IMR-90 (cell line): ENCODE measurements at places on chromosomes 11 and 22. TPM values are rescaled to one million over a fixed set of nuclear protein-coding genes. Genes with fewer than 3 reads are reported as not detected.

The UCP3 gene
- total RNA-seq, result under 0.01 TPM in 2 replicates

The ADORA2A gene
- 0.28 and 0.36 TPM in 2 replicates for total RNA-seq

The PRRG4 gene
- not detected in 2 replicates for total RNA-seq

The PDE3B gene
- 1.1 and 1.3 TPM in 2 replicates for total RNA-seq

The SHISAL1 gene
- total RNA-seq, result 1.1 and 1.4 TPM in 2 replicates

The EXPH5 gene
- 0.56 and 0.72 TPM in 2 replicates for total RNA-seq

The CARD10 gene
- 6.1 TPM in 2 replicates for total RNA-seq

The P2RX6 gene
- total RNA-seq, result 0.56 and 0.90 TPM in 2 replicates

The RHOD gene
- 4.7 and 5.3 TPM in 2 replicates for total RNA-seq

The MS4A4A gene
- not detected in 2 replicates for total RNA-seq

The SUSD2 gene
- total RNA-seq, result 0.18 and 0.28 TPM in 2 replicates

The RFPL3 gene
- total RNA-seq, result not detected in 2 replicates

The ATM gene
- 30.6 and 54.4 TPM in 2 replicates for total RNA-seq

The SAA2 gene
- not detected in 2 replicates for total RNA-seq

The POU2AF1 gene
- not detected in 2 replicates for total RNA-seq

The POU2AF2 gene
- not detected in 2 replicates for total RNA-seq

The NXF1 gene
- 26.3 and 27.5 TPM in 2 replicates for total RNA-seq

The LRRC10B gene
- total RNA-seq, result not detected in 2 replicates

The ANO1 gene
- total RNA-seq, result 4.1 and 4.4 TPM in 2 replicates

The NTM gene
- 17.8 and 19.5 TPM in 2 replicates for total RNA-seq

The TCF20 gene
- 20.0 and 23.7 TPM in 2 replicates for total RNA-seq

The NXPE1 gene
- not detected in 2 replicates for total RNA-seq

The DNAJB7 gene
- total RNA-seq, result not detected in 2 replicates

The OR8B12 gene
- total RNA-seq, result not detected in 2 replicates

The LRRN4CL gene
- total RNA-seq, result 0.28 and 0.36 TPM in 2 replicates

The OR8D4 gene
- total RNA-seq, result not detected in 2 replicates
